ENCODE measurements at places on chromosomes 5 and 9.

DNA sequence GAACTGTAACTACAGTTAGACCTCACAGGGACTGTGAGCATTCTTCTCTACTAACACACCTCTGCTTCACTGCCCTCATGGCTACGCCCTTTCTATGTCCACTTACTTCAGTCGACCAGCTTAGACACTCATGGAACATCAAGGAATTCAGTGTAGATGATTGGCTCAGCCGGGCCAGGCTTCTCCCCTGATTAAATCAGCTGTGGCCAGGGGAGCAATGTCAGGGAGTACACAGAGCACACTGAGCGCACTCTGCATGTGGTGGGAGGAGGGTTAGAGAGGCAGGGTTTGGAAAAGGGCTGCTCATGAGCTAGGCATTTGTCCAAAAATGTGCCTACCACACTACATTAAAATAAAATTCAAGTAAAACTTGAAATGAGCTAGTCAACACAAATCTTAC lies 400.5 kb downstream of the ARRDC3 start:
- no peak for DNase-seq

DNA sequence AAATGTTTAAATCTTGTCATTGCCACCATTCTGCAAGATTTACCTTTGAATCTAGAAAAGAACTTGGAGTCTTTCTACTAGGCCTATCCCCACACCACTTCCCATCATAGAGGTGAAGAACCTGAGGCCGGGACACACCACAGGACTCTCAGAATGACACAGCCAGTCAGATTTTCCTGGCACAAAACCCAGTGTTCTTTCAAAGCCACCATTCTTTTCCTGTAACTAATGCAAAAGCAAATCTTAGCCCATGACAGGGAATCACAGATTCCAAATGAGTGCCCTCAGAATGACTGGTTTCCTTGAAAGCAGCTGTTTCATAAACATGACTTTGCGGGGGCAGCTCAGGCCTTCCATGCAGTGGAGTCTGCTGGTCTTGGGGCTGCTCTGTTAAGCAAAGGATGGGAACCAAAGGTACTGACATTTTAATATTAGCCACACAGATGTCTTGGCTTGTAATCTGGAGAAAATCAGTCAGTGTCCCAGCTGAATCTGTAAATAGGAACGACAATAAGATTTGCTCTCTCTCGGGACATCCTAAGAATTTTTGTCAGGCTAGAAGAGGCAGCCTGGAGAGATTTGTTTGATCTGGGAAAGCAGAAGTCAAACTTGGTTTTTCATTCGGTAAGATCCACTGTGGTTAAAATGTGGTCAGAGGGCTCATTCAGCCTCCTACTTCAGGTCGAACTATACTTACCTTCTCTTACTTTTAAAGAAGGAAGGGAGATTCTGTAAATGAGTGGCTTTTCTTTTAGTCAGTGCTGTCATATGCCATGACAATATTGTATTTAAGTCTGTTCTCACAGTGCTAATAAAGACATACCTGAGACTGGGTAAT lies 115.1 kb downstream of the PALM2AKAP2 start:
- no peak for DNase-seq

DNA sequence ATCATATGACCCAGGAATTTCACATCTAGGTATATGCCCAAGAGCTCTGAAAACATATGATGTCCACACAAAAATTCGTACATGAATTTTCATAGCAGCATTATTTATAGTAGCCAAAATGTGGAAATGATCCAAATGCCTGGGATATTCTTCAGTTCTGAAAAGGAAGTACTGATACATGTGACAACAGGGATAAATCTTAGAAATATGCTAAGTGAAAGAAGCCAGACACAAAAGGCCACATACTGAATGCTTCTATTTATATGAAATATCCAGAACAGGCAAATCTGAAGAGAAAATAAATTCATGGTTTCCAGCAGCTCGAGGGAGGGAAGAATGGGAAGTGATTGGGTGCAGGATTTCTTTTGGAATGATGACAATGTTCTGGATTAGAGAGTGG lies 16.8 kb upstream of the ZBTB43 start:
- DNase-seq = no peak

- DNase-seq = no peak
Measured at GRCh38 chr5:16880547-16880946, 55.5 kb downstream of the MYO10 start.

GRCh38 chr9:34493972-34494535 lies 28.7 kb downstream of the ENHO start:
- peak; percentile 39 for DNase-seq

DNA sequence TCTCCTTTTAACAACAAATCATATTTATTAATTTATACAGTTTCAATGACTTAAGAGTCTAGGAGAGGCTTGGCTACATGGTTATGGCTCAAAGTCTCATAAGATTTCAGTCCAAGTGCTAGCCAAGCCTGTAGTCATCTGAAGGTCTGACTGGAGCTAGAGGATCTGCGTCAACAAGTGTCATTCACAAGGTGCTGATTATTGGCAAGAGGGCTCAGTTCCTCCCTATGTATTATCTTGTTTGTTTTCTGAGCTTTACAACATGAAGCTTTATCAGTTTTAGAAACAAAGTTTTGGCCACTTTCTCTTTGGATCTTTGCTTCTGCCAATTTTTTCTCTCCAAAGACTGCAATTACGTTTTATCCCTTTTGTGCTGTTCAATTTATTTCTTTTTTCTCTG lies 94.7 kb downstream of the RICTOR start:
- no peak for DNase-seq

- DNase-seq = no peak
Measured at GRCh38 chr5:133440467-133441115, 171.8 kb downstream of the FSTL4 start.

DNA sequence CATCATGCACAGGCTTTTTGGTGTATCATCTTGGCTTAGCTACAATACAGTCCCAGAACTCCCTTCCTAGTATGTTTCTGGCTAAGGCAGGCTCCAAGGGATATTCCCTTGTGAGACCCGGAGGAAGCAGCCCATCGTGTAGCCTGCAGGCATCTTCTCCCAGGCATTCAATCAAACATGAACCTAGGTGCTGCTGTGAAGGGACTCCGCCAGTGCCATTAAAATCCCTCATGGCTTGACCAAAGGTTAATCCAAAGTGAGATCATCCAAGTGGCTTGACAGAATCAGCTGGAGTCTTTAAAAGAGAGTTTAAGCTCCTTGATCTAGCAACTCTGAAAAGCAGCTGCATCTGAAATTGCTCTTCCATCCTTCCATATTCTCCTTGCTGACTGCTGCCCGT lies 333.9 kb downstream of the DIRAS2 start:
- no peak for DNase-seq

DNA sequence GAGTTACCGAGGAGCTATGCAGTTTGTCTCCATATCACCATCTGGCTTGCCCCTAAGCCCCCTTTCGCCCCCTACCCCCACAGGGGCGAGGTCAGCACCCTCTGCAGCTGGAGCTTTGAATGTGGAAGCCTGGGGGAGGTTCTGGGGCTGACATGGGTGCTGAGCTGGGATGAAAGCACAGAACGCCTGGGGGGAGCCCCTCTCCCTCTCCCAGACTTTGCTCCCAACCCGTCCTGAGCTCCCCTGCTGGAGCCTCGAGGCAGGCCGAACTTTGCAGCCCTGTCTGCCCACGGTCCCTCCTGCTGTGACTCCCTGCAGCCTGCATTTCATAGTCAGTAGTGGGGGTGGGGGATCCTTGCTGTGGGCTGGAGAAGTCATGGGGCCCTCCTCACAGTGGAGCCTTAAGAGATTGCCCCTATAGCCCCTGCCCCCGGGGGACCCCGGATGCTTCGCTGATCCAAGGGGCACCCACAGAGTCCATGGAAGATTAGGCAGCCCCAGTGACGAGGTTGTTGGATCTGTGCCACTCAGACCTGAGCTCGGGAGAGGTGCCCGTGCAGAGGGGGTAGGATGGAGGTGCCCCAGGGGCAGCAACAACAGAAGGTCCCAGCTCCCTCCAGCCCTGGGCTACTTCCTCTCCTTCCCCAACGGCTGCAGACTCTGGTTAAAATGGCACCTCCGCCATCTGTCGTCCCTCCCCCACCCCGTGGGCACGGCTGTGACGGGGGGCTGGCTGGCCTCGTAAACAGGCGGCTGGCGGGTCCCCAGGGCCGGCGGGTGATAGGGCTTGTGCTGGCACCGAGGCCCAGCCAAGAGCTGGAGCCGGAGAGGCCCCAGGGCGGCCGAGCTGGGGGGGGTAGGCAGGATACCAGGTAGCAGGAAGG lies 162.0 kb downstream of the C9orf50 start:
- no peak for DNase-seq

GRCh38 chr9:33044677-33045282 lies 19.7 kb downstream of the DNAJA1 start:
- peak; percentile 33 for DNase-seq

DNA sequence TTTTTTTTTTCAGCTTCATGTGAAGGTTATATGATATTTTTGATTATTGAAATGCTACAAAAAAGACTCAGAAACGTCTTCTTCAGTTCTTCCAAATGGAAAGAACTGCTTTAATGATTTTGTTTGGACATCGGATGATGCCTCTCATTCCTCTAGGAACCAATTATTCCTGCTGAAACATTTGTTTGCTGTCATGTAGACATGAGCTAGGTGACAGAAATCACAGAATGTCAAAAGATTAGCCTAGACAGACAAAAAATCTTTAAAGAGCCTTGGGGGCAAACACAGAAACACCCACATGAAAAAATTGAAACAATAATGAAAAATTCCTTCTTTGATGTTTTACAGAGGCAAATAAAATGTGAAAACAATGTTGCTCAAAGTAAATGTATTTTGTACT lies 244.2 kb upstream of the EDIL3 start:
- DNase-seq = no peak

GRCh38 chr5:153525536-153525935 lies 35.1 kb downstream of the GRIA1 start:
- no peak for DNase-seq

DNA sequence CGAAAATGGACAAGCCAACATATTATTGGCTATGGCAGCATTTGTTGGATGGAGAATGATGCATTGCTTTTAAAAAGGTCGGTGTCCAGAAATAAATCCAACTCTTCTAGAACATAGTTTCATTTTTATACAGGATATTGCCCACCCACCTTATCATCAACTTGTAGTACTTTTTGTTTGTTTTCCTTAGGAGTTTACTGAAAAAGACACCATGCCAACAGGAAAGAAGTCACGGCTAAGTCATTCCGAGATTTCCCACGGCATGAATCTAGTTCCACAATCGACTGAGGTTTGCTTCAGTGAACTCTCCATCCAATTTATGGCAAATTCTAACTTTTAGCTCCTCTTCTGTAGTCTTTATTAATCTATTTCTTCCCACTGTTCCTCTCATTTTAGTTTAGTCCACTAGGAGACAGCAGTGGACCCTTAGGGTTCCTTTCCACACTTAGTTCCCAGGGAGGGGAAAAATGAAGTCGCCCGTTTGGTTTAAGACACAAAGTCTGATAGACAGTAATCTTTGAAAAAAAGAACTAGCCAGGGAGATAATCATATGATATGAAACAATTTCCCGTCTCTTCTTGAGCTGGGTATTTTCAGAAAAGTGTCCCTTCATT lies 237.5 kb downstream of the AP3B1 start:
- DNase-seq = no peak

DNA sequence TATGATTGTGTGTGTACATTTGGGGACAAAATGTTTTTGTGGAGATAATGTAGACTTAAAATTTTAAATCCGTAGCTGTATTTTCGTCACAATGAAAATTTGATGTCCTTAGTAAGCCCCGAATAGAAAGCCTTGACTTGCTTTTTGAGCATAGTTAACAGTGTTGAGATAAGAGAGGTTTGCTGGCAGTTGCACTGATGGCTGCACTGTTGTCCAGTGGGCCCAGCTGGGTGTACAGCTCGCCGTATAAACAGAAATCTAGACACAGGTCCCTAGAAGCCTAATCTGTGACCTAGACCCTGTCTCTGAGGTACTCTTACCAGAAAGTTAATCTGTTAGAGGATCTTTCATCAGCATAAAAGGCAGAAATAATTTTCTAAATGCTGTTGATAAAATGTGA lies 271.3 kb upstream of the DMRT1 start:
- DNase-seq = no peak

DNA sequence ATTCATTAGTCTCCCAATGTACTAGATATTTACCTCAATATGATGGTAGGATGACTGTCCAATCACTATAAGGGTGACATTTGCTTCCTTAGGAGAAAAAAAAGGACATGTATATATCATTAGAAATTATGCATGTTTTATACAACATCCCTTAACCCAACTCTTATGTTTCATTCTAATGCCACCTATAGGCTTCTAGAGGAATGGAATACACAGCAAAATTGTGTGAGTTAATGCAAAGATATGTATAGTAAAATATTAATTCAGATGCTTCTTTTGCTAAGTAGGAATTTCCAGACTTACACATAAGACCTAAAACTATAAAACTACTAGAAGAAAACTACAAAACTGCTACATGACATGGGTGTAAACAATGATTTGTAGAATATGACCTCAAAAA lies 3.5 kb downstream of the PRXL2C start:
- peak; percentile 10 for DNase-seq

- DNase-seq = no peak
Measured at GRCh38 chr5:149863830-149864229, 80.8 kb downstream of the PDE6A start.

DNA sequence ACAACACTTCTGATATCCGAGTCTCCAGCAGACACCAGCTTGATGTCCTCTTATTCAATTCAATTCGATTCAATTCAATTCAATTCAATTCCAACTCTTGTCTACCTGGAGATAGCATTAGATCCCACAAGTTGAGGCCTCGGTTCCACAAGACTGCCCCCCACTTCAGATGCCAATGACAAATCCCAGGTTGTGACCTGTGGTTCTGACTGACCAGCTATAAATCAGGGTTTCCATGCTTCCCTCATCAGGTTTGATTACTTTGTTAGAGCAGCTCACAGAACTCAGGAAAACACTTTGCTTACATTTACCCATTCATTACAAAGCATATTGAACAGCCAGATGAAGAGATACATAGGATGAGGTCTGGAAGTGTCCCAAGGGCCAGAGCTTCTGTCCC lies 82.6 kb downstream of the ALDH7A1 start:
- DNase-seq = no peak

DNA sequence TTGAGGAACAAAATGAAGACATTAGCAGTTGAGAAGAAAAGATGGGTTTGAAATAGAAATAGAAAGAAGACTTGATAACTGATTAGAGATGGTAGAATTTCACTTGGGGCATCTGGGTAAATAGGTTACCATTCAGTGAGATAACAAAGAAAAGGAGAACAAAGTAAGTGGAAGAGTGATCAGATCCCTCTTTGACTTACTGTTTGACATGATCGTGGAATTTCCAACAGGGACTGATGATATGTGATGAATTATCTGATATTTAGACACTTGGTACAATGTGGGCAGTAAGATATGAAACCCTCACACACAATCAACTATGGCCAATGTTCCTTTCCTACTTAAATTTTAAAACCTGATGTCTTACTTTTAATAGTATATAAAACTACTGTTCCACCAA lies 70.1 kb upstream of the STARD4 start:
- DNase-seq = no peak

- peak; percentile 39 for DNase-seq
Measured at GRCh38 chr9:92147852-92148180, 32.6 kb upstream of the SPTLC1 start.

DNA sequence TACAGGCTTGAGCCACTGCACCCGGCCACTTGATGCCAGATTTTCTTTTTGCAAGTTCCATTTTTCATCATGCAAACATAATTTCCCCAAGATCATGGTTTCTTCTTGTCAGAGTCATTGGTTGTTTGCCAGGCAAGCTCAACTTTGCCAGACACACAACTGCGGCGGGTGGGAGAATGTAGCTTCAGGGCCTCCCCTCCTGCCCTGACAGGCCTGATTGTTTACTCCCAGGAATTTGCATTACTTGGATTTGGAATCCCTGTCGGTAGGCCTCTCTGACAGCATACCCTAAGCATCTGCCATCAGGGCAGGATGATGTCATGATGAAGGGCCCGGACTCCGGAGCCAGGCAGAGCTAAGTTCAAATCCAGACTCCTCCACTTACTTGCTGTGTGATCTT lies 15.1 kb downstream of the RPS14 start:
- no peak for DNase-seq
